ENCODE measurements at places on chromosomes 2 and 18.
A peak's percentile ranks its signal among the peaks of the same experiment; 100 is the strongest.

DNA sequence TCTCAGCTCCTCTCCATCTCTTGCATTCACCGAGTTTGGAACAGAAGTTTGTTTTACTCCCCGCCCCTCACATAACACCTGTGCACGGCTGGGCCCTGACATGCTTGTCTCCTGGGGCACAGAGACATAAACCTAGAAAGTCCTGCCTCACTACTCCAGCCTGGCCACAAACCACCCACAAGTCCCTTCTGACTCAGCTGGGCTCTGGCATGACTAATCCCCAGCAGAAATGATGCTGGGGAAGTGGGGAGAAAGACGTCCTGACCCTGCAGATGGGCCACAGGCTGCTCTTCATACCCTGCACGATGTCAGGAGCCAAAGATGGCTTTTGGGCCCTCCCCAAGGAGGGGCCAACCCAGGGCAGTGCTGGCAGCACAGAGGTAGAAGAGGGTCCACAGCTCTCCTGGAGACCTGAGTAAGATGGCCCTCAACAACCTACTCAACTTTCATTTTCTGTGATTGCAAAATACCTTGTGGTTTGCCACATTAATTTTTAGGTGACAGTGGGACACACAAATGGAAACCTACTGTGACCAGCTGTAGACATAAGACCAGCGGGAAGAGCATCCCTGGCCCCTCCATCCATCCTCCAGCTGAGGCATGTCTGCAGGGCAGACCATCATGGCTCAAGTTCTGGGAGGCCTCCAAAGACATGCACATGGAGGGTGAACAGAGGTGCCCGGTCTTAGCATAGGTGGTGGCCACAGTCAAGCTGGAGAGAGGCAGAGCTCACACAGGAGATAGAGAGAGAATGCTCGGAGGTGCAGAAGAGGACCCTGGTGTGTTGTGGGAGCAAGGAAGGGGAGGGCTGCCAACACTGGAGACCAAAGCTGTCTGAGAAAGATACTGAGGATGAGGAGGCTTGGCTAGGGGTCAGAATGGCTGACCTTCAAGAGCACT lies 40.0 kb downstream of the DNMT3A start:
- peaks cover 63% of the 10 kb centered on the region for H3K4me1 ChIP-seq
- no peaks in the 10 kb centered on the region for H3K27me3 ChIP-seq
- DNase-seq, result peak; percentile 41
- H3K27ac ChIP-seq, result peak overlapping the region; percentile 54
- peaks cover 56% of the 10 kb centered on the region for H3K36me3 ChIP-seq

GRCh38 chr2:133085646-133086045 lies 415.6 kb upstream of the LYPD1 start:
- no peaks in the 10 kb centered on the region for H3K27me3 ChIP-seq
- no peak overlapping the region for H3K4me3 ChIP-seq
- H3K36me3 ChIP-seq, result no peaks in the 10 kb centered on the region
- H3K27ac ChIP-seq, result no peak overlapping the region
- H3K4me1 ChIP-seq, result no peaks in the 10 kb centered on the region

DNA sequence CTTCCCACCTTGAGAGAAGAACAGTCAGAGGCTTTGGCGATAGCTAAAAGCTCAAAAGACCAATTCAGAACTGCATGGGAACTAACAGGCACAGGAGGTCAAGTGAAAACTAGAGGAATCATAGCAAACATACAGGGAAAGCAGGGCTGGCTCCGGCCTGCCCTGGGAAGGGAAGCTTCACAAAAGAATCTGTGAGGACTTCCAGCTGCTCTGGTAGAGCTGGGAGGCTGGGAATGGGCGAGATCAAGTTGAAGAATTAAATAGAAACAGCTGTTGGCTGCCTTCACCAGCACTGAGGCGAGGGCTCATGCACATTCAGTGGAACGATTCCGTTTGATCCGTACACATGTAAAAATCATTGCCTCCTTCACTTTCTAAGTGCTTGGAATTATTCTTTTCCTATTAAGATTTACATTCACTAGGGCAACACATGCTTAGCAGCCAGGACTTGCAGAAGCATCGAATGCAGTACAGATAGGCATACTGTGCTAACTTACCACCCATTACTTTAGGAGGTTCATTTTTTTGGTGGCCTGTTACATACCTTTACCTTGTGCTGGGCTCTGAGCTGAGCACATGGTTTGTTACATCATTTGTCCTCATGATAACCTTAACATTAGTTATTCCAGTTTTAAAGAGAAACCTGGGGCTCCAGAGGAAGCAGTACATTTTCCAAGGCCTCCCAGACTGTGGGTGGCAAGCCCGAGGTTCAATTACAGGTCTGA lies 125.4 kb upstream of the RNF152 start:
- H3K4me3 ChIP-seq, result no peak overlapping the region
- DNase-seq, result no peak
- H3K36me3 ChIP-seq, result no peaks in the 10 kb centered on the region
- H3K4me1 ChIP-seq, result no peaks in the 10 kb centered on the region
- no peaks in the 10 kb centered on the region for H3K27me3 ChIP-seq

DNA sequence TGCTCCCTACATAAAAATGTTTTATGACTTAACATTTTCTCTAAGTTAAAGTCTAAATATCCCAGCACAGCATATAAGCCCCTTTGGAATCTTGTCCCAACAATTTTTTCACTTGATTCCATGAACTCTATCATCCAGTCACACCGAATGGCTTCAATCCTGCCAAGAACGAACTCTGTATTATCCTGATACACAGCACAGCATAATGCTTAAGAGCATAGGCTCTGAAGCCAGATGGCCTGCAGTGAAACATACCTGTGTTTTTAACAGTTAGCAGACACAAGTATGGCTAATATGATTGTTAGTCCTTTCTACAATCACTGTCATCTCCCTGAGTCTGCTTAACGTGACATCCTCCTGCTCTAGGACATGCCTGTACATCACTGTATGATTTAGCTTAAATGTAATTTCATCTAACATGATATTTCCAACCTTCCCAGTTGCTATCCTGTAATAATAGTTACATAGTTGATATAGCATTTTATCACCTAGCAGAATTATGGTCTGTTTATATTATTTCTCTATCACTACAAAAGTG lies 669.5 kb downstream of the ERBB4 start:
- H3K4me3 ChIP-seq, result no peak overlapping the region
- no peak for DNase-seq
- no peaks in the 10 kb centered on the region for H3K27me3 ChIP-seq
- H3K36me3 ChIP-seq, result no peaks in the 10 kb centered on the region
- H3K4me1 ChIP-seq, result no peaks in the 10 kb centered on the region
- H3K27ac ChIP-seq, result no peak overlapping the region

DNA sequence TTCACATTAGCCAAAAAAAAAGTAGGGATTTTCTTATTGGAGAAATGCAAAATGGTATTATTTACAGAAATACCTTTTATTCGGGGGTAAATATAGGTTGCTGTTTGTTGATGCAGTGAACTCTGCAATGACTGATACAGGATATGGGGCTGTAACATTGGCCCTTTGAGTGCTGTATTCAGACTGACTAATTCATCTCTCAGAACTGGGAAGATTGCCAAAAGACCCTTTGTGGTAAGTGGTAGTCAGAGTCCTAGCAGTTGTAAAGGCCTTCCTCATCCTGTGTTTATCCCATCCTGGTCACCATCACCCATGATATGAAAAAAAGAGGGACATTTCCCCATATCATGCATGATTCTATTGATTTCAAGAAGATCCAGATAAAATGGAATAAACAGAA lies 14.0 kb upstream of the DCC start:
- H3K27me3 ChIP-seq, result no peaks in the 10 kb centered on the region
- no peak overlapping the region for H3K4me3 ChIP-seq
- H3K27ac ChIP-seq, result no peak overlapping the region
- no peaks in the 10 kb centered on the region for H3K36me3 ChIP-seq

DNA sequence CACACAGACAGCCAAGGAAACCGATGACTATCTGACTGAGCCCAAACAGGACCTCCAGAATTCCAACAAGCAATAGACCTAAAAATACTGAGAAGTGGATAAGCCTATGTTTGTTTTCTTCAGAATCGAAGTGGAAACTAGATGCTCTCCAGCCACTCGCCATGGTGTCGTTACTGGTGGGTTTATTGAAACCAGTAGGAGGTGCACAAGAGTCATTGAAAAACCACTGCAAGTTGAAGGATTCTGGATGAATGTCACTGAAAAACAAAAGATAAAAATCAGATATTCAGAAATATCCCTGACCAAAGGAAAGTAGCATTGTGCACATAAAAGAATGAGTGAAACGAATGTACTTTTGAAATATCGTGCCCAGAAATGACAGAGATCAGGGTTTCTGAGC lies 15.3 kb downstream of the TM4SF20 start:
- H3K4me3 ChIP-seq, result no peak overlapping the region
- no peaks in the 10 kb centered on the region for H3K4me1 ChIP-seq
- peaks cover 18% of the 10 kb centered on the region for H3K36me3 ChIP-seq
- DNase-seq, result no peak

DNA sequence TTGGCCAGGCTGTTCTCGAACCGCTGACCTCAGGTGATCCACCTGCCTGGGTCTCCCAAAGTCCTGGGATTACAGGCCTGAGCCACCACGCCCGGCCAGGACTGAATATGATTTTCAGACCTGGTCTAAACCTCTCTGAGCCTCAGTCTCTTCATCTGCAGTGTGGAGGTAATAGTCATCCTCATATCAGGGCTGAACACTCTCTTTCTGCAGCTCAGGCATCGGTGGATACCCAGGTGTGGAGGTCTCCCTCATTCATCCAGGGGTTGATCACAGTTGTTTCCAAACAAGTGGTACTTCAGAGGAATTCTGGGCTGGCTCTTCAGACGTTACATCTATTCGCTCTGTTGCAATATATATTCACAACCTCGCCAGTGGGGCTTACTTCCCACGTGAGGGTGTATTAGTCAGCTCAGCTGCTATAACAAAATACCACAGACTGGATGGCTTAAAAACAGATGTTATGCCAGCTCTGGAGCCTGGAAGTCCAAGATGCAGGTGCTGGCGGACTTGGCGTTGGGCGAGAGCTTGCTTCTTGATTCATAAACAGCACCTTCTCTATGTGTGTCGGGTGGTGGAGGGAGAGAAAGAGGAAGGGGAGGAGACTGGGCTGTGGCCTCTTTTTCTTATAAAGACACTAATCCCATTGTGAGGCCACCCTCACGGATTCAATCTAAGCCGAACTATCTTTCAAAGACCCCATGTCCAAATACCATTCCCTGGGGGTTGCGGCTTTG lies 2.9 kb upstream of the MBP start:
- H3K4me1 ChIP-seq, result peaks cover 35% of the 10 kb centered on the region
- no peak for DNase-seq
- H3K4me3 ChIP-seq, result no peak overlapping the region
- no peaks in the 10 kb centered on the region for H3K27me3 ChIP-seq
- H3K36me3 ChIP-seq, result no peaks in the 10 kb centered on the region

DNA sequence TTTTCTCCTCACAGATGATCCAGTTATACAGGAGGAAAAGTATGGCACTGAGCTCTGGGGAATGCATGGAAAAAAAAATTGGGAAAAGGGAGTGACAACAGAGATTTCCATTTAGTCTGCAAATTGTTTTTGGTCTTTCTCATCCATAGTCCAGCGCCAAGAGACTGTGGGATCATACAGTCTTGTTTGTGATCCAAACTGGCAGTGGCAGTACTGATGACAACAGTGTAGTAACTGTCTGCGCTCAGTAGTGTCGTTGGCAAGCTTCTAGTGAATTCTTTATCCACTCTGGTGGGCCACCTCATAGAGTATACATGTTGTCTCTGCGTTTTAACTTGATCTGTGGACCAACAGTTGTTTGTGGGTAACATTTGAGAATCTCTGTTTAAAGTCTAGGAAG lies 37.9 kb downstream of the GALNT1 start:
- no peak overlapping the region for H3K27ac ChIP-seq
- H3K4me1 ChIP-seq, result peaks cover 48% of the 10 kb centered on the region
- DNase-seq, result no peak
- H3K27me3 ChIP-seq, result no peaks in the 10 kb centered on the region

- H3K4me3 ChIP-seq, result peak overlapping the region; percentile 86
- H3K27ac ChIP-seq, result peak overlapping the region; percentile 88
- DNase-seq, result peak; percentile 45
- H3K4me1 ChIP-seq, result peaks cover 35% of the 10 kb centered on the region
- H3K27me3 ChIP-seq, result no peaks in the 10 kb centered on the region
Measured at GRCh38 chr2:43225788-43226557, 433 bp downstream of the ZFP36L2 start.

DNA sequence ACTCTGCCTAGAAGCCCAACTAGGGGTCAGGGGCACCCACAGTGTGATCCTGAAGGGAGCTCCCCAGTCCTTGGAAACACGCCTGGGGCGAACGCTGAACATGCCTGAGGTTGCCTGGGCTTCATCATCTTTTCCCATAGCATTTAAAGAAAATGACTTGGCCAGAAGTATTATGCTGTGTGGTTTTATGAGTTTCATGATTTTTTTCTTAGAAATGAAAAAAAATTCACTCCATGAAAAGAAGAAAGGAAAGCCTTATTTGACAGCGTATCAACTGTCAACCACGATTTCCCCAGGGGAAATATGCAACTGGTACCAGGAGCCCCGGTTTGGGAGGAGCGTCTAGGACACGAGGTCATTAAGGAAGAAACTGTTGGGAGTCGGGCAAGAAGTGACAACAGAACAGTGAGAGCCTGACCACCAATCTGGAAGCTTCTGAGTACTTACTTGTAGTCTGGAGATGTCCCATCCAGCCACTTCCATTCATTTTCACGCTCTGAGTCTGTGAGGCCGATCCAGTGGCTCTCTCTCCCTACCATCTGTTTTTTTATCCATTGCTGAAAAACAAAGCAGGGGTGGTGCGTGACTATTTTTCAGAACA lies 63.5 kb upstream of the THOC1 start:
- H3K27ac ChIP-seq, result no peak overlapping the region
- H3K27me3 ChIP-seq, result peaks cover 13% of the 10 kb centered on the region
- H3K4me3 ChIP-seq, result no peak overlapping the region
- no peaks in the 10 kb centered on the region for H3K36me3 ChIP-seq

DNA sequence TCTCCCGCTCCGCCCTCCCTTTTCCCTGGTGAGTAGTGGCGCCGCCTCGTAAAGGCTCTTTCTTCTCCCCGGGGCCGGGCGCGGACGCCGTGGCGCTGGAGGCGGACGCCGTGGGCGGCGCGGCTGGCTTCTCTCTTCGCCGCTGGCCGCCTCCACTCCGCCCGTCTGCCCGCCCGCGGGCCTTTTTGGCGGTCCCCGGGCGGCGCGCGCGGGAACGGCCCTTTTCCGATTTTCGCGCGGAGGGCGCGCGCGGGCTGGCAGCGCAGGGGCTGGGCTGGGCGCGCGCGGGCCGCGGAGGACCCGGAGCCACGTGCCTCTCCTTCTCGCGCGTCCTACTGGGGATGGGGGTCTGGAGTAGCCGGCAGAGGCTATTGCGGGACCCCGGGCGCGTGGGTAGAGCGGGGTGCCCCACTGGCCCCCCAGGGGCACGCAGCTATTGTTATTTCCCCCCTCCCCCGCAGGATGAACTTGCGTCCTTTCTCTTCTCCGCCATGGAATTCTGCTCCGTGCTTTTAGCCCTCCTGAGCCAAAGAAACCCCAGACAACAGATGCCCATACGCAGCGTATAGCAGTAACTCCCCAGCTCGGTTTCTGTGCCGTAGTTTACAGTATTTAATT lies 472 bp downstream of the SLC20A1 start:
- H3K4me1 ChIP-seq, result peaks cover 34% of the 10 kb centered on the region
- no peak for DNase-seq
- H3K4me3 ChIP-seq, result peak overlapping the region; percentile 87
- no peaks in the 10 kb centered on the region for H3K36me3 ChIP-seq

GRCh38 chr2:63673865-63674533 lies 85.2 kb downstream of the MDH1 start:
- H3K27ac ChIP-seq, result no peak overlapping the region
- H3K27me3 ChIP-seq, result peaks cover 2% of the 10 kb centered on the region
- no peaks in the 10 kb centered on the region for H3K36me3 ChIP-seq
